Activated CD4-positive, alpha-beta T cell treated with anti-CD3 and anti-CD28 coated beads, Interleukin-2, amount 10 ng/mL, durations not matched to agents 24 days and 14 days (primary cell): ENCODE measurements at places on chromosomes 11 and 22. TPM values are rescaled to one million over a fixed set of nuclear protein-coding genes. Genes with fewer than 3 reads are reported as not detected.

DNA sequence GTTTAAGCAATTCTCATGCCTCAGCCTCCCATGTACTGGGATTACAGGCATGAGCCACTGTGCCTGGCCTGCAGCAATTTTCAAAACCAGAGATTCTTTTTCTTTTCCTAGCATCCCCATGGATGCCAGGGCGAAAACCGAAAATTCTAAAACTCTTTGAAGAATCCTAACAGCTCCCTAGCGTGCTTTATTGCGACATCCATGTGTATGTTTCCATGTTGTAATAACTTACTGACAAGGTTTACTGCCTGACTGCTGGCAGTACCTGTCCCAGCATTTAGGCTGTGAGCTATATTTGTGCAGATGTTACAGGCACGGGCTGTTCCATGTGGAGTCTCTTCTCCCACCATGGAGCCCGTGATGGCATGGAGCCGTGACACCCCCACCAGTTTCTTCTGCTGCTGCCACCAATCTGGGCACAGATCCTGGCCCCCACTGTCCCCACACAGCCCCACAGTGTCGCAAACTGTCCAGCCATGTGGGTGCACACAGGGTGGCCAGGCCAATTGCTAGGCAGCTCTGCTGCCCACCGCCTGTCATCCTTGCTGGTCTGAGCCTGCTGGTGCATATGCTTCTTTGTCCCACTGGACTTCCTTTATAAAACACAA, 7.1 kb upstream of the TAB1 start:
- no peaks in the 10 kb centered on the region for H3K27me3 ChIP-seq
- peaks cover 5% of the 10 kb centered on the region for H3K4me1 ChIP-seq
- H3K27ac ChIP-seq: no peak overlapping the region
- H3K4me3 ChIP-seq: no peak overlapping the region

The F2 gene
- total RNA-seq: 0.30 TPM in 1 of 2 replicates, not detected in the other

- no peak for DNase-seq
- no peak overlapping the region for H3K27ac ChIP-seq
- H3K4me3 ChIP-seq: no peak overlapping the region
- no peaks in the 10 kb centered on the region for H3K27me3 ChIP-seq
Measured at GRCh38 chr11:96105944-96106343, 182.0 kb upstream of the MTMR2 start.

GRCh38 chr11:76778874-76779273, 4.3 kb upstream of the TSKU start:
- no peak overlapping the region for H3K4me3 ChIP-seq
- no peak overlapping the region for H3K27ac ChIP-seq
- H3K36me3 ChIP-seq: peaks cover 7% of the 10 kb centered on the region
- H3K4me1 ChIP-seq: peaks cover 18% of the 10 kb centered on the region
